Peyer's patch (tissue), 4 donors: ENCODE measurements at places on chromosomes 5 and 9. TPM values are rescaled to one million over a fixed set of nuclear protein-coding genes. Genes with fewer than 3 reads are reported as not detected.

ABCA1 gene
- total RNA-seq = 24.9 TPM

PRDM9 gene
- total RNA-seq = not detected

GPR151 gene
- not detected for total RNA-seq

SLC6A7 gene
- total RNA-seq = 41.6 TPM

SPATA31E1 gene
- not detected for total RNA-seq

IRX1 gene
- not detected for total RNA-seq

EQTN gene
- total RNA-seq = not detected

NUTM2G gene
- not detected for total RNA-seq

SIT1 gene
- not detected for total RNA-seq

BARHL1 gene
- not detected for total RNA-seq

TAF11L10 gene
- total RNA-seq = not detected

FAM221B gene
- not detected for total RNA-seq

ZNF879 gene
- 7.0 TPM for total RNA-seq

OGN gene
- 3.8 TPM for total RNA-seq

MED22 gene
- total RNA-seq = 33.0 TPM

KCNMB1 gene
- 0.80 TPM for total RNA-seq

PCDHGC5 gene
- 0.95 TPM for total RNA-seq
